ENCODE measurements at places on chromosomes 6 and 20. TPM values are rescaled to one million over a fixed set of nuclear protein-coding genes. Genes with fewer than 3 reads are reported as not detected.

Gene TRMT11
- total RNA-seq = 13.2 TPM

Gene CD24
- total RNA-seq = 299 TPM

Gene C20orf96
- 10.4 TPM for total RNA-seq

Gene PLTP
- total RNA-seq = 2.2 TPM

Gene ZC2HC1B
- not detected for total RNA-seq

Gene MYMX
- not detected for total RNA-seq

Gene CNKSR3
- total RNA-seq = 6.9 TPM

Gene LAMA2
- 0.31 TPM for total RNA-seq

Gene SPEF1
- 2.6 TPM for total RNA-seq

Gene TTBK1
- total RNA-seq = 0.07 TPM

Gene COL19A1
- total RNA-seq = not detected

Gene CENPB
- total RNA-seq = 131 TPM

Gene KCNK16
- not detected for total RNA-seq

Gene BPIFB4
- not detected for total RNA-seq

Gene HTR1B
- total RNA-seq = 0.25 TPM

Gene PHF3
- 9.4 TPM for total RNA-seq

Gene SSTR4
- total RNA-seq = 0.12 TPM

Gene RAD21L1
- not detected for total RNA-seq

Gene ZNF165
- 0.90 TPM for total RNA-seq

Gene COX4I2
- total RNA-seq = not detected

Gene KHDC1L
- total RNA-seq = 0.38 TPM

Gene VNN1
- 0.07 TPM for total RNA-seq

Gene WFDC2
- not detected for total RNA-seq

Gene APCDD1L
- not detected for total RNA-seq

Gene CLPSL1
- not detected for total RNA-seq

Gene AIF1
- total RNA-seq = not detected

Gene CALHM4
- total RNA-seq = not detected

Gene TRAPPC3L
- total RNA-seq = not detected

Gene MSH5
- total RNA-seq = 12.4 TPM

Gene MRPL2
- 69.5 TPM for total RNA-seq

Gene NKX2-2
- not detected for total RNA-seq

Gene SAPCD1
- total RNA-seq = 3.7 TPM

Gene SLC32A1
- not detected for total RNA-seq

Gene CAGE1
- not detected for total RNA-seq

Gene PBOV1
- not detected for total RNA-seq

Gene ADIG
- total RNA-seq = not detected

Measured in A549 treated with GW870086 at 1 μM for 4 hours (cell line).